ENCODE measurements at places on chromosomes 2 and 18.

- no peak for DNase-seq
Observed at GRCh38 chr2:105042189-105042588, 4.3 kb downstream of the MRPS9 start.

DNA sequence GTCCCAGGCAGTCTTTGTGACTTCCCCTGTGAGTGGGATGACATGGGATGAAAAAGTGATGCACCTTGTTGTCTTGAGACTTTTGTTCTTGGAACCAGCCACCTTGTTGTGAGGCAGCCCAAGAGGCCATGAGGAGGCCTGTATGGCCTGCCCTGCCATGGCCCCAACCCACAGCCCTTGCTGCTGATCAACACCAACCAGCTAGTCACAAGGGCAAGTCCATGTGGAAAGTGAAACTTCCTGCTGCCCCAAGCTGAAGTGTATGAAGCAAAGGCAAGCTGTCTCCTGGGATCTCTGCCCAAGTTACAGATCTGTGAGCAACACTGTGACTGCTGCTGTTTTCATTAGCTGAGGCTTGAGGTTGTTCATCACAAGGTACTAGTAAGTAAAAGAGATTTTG, 21.6 kb downstream of the TMEM18 start:
- DNase-seq = peak; percentile 41

GRCh38 chr2:69789772-69790600, 39.5 kb upstream of the GMCL1 start:
- peak; percentile 25 for DNase-seq

DNA sequence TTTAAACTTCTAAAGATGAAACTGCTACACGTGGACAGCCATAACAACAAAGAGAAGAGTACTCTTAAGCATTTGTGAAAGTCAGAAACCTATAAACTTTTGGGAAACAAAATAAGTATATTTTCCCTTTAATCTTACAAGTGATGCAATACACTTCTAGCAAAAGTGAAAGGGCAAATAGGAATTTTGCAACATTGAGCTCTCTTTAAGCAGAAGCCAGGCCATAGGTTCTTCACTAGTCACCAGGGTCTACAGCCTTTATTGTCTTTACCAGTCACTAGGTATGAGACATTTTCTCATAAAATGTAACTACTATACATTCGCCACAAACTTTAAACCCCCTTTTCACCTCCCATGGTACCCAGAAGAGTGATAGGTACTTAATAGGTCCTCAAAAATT, 37.5 kb downstream of the SCN1A start:
- DNase-seq = no peak

DNA sequence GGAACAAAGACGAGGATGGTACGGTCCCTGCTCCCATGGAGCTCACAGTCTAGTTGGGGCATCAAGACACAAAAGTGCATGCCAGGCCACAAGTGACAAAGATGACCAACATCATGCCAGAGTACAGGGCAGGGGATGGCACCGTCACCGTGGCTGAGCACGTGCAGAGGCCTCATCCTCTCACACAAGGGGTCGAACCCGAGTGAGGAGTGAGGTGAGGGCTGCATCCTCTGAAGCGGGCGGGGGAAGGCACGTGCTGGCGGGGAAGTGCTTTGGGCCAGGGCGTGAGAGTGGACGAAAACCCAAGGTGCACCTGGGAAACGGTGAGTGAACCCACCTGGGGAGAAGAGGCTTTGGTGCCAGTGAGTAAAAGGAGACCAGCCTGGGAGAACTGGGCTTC, 41.0 kb downstream of the MRPL35 start:
- no peak for DNase-seq

DNA sequence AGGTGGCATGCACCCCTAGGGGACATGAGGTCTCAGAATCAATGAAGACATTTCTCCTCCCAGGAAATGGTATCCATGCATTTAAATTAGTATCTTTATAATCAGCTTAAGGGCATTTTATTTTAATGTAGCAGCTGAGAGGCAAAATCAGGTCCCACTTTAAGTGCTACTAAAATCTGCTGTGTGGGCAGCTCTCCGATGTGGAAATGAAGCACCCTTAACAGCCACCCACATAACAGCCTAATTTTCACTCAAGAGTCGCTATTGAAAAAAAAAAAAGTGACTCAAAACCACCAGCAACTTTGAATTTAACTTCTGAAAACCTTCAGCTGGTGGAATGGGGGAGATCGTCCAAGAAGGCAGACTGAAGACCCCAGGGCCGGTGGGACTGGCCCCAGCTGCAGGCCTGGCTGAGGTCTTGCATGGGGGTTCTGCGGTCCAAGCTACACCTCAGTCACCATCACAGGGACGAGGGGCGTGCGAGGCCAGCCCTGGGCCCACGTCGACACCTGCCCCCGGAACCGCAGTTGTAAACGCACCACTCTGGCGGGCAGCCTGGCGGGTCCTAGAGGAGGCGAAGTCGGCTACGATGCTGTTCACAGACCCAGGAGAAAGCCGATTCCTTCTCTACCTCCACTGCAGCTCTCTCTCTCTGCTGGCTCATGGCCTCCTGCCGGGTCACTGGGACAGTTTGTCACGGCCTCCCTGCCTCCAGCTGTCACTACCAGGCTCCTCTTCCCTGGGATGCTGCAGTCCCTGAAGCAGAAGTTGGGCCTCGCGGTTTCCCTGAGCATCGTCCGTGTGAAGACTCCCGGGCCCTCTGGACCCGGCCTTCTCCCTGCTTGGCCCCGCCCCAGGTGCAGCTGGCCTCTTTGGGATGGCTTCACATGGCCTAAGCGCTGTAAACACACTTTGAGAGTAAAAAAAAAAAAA, 111.9 kb downstream of the KCNF1 start:
- no peak for DNase-seq

- DNase-seq = peak; percentile 50
Observed at GRCh38 chr2:37627710-37628109, 43.7 kb downstream of the CDC42EP3 start.

DNA sequence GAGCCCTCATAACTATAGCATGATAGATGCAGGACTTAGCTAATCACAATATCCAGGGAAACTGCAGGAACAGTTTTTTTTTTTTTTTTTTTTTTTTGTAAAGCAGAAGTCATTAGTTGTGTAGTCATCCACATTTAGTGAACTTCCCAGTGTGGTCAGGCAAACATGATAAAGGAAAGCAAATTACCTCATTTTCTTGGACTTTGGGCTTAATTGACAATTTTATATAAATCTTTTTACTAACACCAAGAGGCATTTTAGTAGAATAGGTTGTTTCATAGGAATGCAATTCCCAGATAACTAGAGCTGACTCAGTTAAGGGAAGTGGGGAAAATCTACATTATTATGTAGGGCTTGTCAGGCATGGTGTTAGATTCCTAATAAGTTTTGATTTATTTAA, 142.7 kb upstream of the GCFC2 start:
- no peak for DNase-seq

DNA sequence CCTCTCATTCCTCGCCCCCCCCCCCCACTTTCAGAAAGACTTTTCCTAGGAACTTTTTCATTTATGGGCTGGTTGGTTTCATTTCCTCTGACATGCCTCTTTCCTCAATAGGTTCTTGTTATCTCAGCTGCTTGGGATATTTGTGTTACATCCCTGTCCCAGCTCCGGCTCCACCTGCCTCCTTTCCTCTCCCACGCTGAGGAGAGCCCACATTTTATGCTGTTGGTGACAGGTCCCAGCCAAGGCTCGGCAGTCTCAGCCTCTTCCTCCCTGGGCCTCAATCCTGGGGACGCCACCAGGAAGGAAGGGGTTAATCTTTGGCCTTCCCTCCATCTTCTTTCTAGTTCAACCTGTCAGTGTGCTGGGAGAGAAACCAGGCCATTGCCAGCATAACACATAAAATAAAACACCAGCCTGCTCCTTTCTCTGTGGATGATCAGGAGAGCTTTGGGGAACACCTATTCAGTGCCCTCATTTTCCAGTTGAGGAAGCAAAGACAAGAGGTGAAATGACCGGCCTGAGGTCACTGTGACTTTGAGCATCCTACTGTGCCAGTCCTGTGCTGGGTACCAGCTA, 216.9 kb upstream of the TNP1 start:
- no peak for DNase-seq

- no peak for DNase-seq
Observed at GRCh38 chr2:124257120-124257519, 232.0 kb downstream of the CNTNAP5 start.

DNA sequence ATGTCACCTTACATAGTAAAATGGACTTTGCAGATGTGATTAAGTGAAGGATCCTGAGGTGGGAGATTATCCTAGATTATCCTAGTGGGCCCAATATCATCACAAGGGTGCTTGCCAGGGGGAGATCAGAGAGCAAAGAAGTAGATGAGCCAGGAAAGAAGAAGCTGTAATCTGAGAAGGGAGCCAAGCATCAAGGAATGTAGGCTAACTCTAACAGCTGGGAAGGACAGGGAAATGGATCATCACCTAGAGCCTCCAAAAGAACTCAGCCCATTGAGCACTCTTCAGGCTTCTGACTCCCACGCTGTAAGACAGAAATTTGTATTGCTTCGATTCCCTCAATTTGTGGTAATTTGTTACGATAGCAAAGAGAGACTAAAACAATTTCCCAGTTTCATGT, 309.9 kb downstream of the LRP1B start:
- no peak for DNase-seq

DNA sequence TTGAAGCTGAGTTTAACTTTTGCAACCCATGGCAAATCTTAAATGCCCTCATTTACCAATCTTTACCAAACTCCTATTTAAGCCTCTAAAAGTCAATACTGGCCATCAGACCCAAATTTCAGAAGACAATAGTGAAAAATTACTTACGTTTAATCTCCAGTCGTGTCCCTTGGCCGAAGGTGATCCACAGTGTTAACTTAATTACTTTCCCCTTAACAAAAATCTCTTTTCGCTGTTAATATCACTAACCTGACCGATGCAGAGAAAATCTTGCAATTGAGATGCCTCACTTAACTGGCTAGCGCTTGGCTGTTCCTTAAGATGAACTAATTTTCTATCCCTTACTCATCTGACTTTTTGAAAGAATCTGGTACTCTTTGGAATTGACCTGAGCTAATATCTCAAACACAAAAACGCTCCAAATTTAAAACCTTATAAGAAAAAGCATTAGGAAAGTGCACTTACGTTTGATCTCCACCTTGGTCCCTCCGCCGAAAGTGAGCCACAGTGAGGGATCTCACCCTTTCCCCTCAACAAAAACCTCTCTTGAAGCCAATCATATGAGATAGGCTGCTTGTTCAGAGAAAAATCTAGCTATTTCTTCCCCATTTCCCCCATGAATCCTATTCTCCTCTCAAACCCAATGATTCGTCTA, 169.1 kb downstream of the RPIA start:
- DNase-seq = no peak

GRCh38 chr2:73939419-73939818, 12.7 kb downstream of the DGUOK start:
- peak; percentile 43 for DNase-seq

GRCh38 chr2:46260305-46260704, 36.9 kb upstream of the EPAS1 start:
- DNase-seq = no peak

- DNase-seq = no peak
Observed at GRCh38 chr2:24899361-24899910, 20.6 kb downstream of the ADCY3 start.

DNA sequence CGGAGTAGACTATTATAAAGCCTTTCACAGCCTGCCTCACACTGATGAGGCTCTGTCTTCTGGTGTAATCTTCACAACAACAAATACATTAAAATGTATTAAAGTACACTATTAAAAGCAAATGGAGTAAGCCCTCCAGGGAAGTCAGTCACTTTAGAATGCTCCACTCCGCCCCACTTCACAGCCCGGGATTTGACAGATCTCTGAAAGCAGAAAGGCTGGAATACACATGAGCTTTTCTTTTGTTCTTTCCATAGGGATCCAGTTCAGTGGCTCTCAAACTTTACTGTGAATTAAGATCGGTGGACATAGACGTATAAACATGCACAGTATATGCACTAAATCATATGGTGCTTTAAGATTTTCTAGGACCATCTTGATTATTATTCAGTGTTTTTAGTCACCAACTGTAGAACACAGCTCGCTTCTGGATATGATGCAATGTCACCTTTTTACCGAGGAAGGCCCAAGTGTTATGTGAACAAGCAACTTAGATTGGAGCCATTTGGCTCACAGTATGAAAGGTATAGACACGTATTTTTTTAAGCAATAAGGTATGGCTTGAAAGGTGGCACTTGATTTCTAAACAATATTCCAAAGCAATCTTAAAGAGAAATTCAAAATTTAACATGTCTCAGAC, 151.1 kb downstream of the PRKCE start:
- DNase-seq = no peak

- peak; percentile 28 for DNase-seq
Observed at GRCh38 chr2:147739508-147739907, 105.3 kb upstream of the ACVR2A start.

DNA sequence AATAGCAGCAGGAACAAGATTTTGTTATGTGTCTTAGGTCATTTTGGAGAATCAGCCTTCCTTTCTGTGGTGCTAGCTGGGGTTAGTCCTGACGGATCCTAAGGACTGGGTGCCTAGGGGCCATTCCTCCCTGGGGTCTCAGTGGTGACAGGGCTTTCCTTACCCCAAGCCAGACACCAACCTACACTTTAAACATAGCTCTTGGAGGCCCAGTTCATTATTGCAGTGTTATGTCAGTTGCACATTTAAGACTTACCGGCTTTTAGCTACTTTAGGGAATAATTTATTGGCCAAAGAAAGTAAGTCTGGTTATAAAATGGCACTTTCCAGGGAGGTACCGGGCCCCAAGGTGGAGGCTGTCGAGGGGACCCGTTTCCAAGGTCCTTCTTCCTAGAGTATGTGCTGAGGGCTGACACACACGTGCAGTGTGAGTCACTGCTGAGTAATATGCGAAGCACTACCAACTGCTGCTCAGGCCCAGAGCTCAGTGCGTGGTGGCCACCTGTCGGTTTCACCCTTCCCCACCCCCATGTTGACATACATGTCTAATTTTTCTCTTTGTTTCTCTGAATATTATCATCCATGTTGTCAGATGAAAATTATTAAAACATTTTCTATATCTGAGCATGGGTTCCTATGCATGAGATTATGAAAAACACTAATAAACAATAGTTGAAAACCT, 37.0 kb upstream of the GRHL1 start:
- peak; percentile 72 for DNase-seq

- no peak for DNase-seq
Observed at GRCh38 chr2:220433131-220433530, 805.7 kb downstream of the SLC4A3 start.

DNA sequence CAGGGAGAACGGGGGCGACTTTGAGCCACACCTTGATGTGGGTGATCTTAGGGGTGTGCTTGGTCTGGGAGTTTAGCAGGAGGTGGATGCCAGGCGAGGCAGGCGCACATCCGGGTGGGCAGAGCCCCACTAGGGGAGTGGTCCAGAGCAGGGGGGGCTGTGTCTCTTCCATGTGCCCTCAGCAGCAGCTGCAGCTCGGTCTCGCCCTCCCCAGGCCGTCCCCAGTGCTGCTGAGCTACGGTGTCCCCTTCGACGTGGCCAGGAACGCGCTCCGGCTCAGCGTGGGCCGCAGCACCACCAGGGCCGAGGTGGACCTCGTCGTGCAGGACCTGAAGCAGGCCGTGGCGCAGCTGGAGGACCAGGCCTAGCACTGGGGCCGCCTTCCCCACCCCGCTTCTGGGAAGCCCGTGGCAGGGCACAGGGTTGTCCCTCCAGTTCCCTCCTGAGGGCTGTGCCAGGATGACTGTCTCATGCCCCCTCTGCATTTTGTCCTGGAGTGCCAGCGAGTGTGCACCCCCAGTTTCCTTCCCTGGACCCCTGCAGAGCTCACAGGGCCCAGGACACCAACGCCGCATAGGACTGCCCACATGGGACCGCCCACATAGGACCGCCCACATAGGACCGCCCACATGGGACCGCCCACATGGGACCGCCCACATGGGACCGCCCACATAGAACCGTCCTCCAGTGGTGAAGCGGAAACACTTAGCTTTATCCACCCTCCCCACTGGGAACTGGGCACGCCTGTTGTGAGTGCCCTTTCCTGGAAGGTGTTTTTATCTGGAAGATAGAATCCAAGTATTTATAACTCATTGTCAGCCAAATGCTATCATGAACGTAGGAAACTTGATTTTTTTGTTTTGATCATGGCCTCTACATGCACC, 1.9 kb upstream of the ESPNL start:
- DNase-seq = peak; percentile 83

Data from kidney tubule cell (primary cell).